Right atrium auricular region (tissue), 2 donors: ENCODE measurements at places on chromosomes 1 and 21. TPM values are rescaled to one million over a fixed set of nuclear protein-coding genes. Genes with fewer than 3 reads are reported as not detected.

Gene SPRR2A
- not detected for total RNA-seq

Gene GBP3
- 5.8 TPM for total RNA-seq

DNA sequence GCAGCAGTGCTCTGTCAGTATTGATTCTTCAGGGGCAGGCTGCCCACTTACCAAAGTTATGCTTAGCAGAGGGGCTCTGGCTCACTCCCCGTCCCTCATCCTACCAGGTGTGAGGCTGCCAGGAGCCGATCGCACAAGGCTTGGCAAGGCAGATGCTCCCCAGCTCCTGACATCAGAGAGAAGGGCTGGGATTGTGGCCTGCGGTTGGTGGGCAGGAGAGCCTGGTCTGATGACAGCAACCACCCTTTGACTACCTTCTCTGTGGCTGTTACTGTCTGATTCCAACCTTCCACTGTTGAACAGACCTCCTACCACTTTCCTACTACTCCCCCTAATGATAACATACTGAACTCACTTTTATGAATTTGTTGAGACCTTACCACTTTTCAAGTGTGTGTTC is 23.7 kb upstream of the WDR26 start:
- no peak for DNase-seq

DNA sequence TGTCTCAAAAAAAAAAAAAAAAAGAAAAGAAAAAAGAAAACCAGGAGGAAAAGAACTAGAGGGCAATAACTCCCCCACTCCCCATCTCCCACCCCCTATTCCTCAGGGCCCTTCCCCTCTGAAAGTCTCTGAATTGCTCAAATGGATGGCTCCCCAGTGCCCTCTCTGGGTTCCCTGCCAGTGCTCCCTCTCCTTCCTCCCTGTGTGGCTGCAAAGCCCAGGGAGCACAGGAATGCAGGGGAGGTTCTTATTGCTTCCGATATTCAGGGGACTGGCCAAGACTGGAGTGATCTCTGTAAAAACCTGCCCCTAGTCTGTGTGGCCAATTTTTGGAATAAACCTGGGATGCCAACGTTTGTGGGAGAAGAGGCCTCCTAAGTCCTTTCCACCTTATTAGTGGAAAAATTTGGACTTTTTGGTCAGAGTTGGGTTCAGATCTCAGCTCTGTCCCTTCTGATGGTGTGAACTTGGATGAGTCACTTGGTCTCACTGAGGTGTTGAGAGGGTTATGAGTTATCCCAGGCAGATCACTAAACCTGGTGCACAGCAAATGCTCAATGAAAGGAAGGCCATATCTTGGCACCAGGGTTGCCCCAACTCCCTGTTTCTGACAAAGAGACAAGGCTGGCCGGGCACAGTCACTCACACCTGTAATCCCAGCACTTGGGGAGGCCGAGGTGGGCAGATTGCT is 13.4 kb upstream of the ARHGEF10L start:
- DNase-seq = no peak

- no peak for DNase-seq
Observed at GRCh38 chr1:200965111-200965805, 58.3 kb downstream of the KIF21B start.
